ENCODE measurements at places on chromosomes 4 and X. TPM values are rescaled to one million over a fixed set of nuclear protein-coding genes. Genes with fewer than 3 reads are reported as not detected.

The OCRL gene
- total RNA-seq, result 3.1 TPM

The HSFX1 gene
- 0.77 TPM for total RNA-seq

DNA sequence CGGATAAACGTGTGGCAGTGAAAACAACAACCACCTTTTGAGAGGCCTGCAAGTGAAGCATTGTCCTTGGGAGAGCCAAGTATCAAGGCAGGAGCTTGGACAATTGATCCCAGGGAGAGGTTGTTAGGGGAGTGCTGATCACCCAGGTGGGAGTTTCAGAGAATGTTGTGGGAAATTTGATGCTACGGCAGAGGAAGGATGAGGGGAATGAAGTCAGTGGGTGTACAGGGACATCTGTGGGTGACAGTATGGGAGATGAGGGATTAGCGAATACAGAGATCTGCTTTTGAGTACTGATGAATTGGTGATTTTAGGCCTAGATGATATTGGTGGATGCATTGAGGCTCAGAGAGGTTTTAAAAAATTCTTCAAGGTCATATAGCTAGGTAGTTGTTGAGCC lies 4.3 kb downstream of the GNL3L start:
- peaks cover 7% of the 10 kb centered on the region for H3K36me3 ChIP-seq
- peaks cover 34% of the 10 kb centered on the region for H3K4me1 ChIP-seq
- no peak for DNase-seq
- H3K27me3 ChIP-seq, result no peaks in the 10 kb centered on the region

GRCh38 chrX:107718156-107718621 lies 57.4 kb downstream of the TSC22D3 start:
- H3K4me1 ChIP-seq, result peaks cover 39% of the 10 kb centered on the region
- peak overlapping the region; percentile 99 for H3K27ac ChIP-seq
- H3K27me3 ChIP-seq, result no peaks in the 10 kb centered on the region
- peak; percentile 49 for DNase-seq

- no peak for DNase-seq
- H3K27me3 ChIP-seq, result no peaks in the 10 kb centered on the region
- H3K27ac ChIP-seq, result no peak overlapping the region
- H3K4me1 ChIP-seq, result no peaks in the 10 kb centered on the region
- H3K4me3 ChIP-seq, result no peak overlapping the region
These were observed 53.6 kb downstream of the LAS1L start for GRCh38 chrX:65480960-65481359.

- H3K36me3 ChIP-seq, result no peaks in the 10 kb centered on the region
- H3K4me3 ChIP-seq, result no peak overlapping the region
- DNase-seq, result no peak
- no peaks in the 10 kb centered on the region for H3K4me1 ChIP-seq
These were observed 738.3 kb upstream of the FRG1 start for GRCh38 chr4:189202182-189202868.

DNA sequence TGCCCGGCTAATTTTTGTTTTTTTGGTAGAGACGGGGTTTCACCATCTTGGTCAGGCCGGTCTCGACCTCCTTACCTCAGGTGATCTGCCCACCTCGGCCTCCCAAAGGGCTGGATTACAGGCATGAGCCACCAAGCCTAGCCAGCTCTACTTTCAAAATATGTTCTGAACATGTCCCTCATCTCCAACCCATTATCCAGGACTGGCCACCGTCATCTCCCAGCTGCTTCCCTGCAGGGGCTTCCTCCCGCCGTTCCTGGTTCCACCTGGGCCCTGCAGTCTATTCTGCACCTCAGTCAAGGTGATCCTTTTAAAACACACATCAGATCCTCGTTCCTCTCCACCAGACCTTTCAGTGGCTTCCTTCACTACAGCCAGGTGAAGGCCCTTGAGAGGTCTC lies 80.9 kb upstream of the NKX1-1 start:
- no peaks in the 10 kb centered on the region for H3K4me1 ChIP-seq
- H3K4me3 ChIP-seq, result no peak overlapping the region
- H3K27ac ChIP-seq, result no peak overlapping the region
- H3K27me3 ChIP-seq, result no peaks in the 10 kb centered on the region
- no peaks in the 10 kb centered on the region for H3K36me3 ChIP-seq

The RENBP gene
- 23.5 TPM for total RNA-seq

The NWD2 gene
- total RNA-seq, result not detected

The CACNA1F gene
- 1.6 TPM for total RNA-seq

- no peak for DNase-seq
- H3K36me3 ChIP-seq, result no peaks in the 10 kb centered on the region
- no peak overlapping the region for H3K4me3 ChIP-seq
- H3K4me1 ChIP-seq, result no peaks in the 10 kb centered on the region
- H3K27ac ChIP-seq, result no peak overlapping the region
These were observed 738.0 kb upstream of the AADAT start for GRCh38 chr4:170827562-170828274.

GRCh38 chr4:155807021-155807420 lies 48.2 kb downstream of the GUCY1B1 start:
- DNase-seq, result no peak
- no peaks in the 10 kb centered on the region for H3K36me3 ChIP-seq
- H3K4me3 ChIP-seq, result no peak overlapping the region
- H3K27ac ChIP-seq, result no peak overlapping the region

GRCh38 chrX:72526534-72527508 lies 45.8 kb downstream of the HDAC8 start:
- H3K4me1 ChIP-seq, result no peaks in the 10 kb centered on the region
- H3K4me3 ChIP-seq, result no peak overlapping the region
- H3K36me3 ChIP-seq, result no peaks in the 10 kb centered on the region
- peak; percentile 2 for DNase-seq

DNA sequence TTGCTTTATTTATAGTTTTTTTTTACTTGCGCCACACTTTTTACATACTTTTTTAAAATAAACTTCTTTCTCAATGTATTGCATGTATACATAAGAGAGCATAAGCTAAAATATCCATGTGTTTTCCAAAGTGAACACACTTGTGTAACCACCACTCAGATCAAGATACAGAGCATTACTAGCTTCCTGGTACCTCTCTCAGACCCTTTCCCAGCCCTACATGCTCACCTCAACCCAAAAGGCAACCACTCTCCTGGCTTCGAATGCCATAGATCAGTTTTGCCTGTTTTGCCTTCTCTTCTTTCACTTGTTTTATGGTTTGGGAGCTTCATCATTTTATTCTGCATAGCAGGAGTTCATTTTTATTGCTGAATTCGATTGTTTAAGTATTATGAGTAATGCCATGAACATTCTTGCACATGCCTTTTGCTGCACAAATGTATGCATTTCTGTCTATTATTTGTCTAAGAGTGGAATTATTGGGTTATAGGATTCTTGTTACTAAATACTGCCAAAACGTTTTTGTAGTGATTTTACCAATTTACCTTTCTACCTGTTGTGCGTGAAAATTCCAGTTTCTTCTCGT lies 45.9 kb upstream of the NUDT6 start:
- no peaks in the 10 kb centered on the region for H3K4me1 ChIP-seq
- no peak for DNase-seq
- no peak overlapping the region for H3K27ac ChIP-seq
- no peaks in the 10 kb centered on the region for H3K36me3 ChIP-seq

GRCh38 chr4:118173956-118174725 lies 139.9 kb downstream of the NDST3 start:
- no peak overlapping the region for H3K27ac ChIP-seq
- H3K4me1 ChIP-seq, result no peaks in the 10 kb centered on the region
- no peak overlapping the region for H3K4me3 ChIP-seq

DNA sequence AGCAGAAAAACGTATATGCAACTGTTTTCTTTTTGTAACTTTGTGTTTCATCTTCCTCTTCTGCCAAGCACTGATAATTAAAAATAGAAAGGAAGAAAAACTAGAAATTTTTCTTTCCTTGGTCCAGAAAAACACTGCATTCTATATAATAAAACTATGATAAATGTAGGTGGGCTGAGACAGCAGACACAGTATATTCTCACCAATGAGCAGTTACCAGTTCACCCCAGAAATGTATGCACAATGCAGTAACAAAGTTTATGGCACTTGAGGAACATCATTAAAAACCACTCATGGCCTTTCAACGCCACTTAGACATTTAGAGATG lies 79.4 kb downstream of the FAT1 start:
- H3K4me3 ChIP-seq, result no peak overlapping the region
- H3K4me1 ChIP-seq, result no peaks in the 10 kb centered on the region
- no peak overlapping the region for H3K27ac ChIP-seq
- no peaks in the 10 kb centered on the region for H3K36me3 ChIP-seq
- no peak for DNase-seq
- no peaks in the 10 kb centered on the region for H3K27me3 ChIP-seq

GRCh38 chr4:99390055-99390454 lies 37.5 kb upstream of the ADH1C start:
- DNase-seq, result no peak
- H3K4me3 ChIP-seq, result no peak overlapping the region
- H3K27ac ChIP-seq, result no peak overlapping the region
- H3K4me1 ChIP-seq, result no peaks in the 10 kb centered on the region
- H3K36me3 ChIP-seq, result no peaks in the 10 kb centered on the region
- no peaks in the 10 kb centered on the region for H3K27me3 ChIP-seq

- no peak overlapping the region for H3K4me3 ChIP-seq
- no peak for DNase-seq
- no peaks in the 10 kb centered on the region for H3K27me3 ChIP-seq
- H3K36me3 ChIP-seq, result no peaks in the 10 kb centered on the region
These were observed 53.7 kb downstream of the UPRT start for GRCh38 chrX:75327607-75328006.

GRCh38 chr4:40976343-40976742 lies 226.6 kb downstream of the NSUN7 start:
- H3K4me1 ChIP-seq, result no peaks in the 10 kb centered on the region
- H3K4me3 ChIP-seq, result no peak overlapping the region
- no peak for DNase-seq
- no peak overlapping the region for H3K27ac ChIP-seq

- H3K4me3 ChIP-seq, result no peak overlapping the region
- no peak overlapping the region for H3K27ac ChIP-seq
- H3K36me3 ChIP-seq, result peaks cover 50% of the 10 kb centered on the region
- no peaks in the 10 kb centered on the region for H3K4me1 ChIP-seq
- H3K27me3 ChIP-seq, result no peaks in the 10 kb centered on the region
- no peak for DNase-seq
These were observed 24.4 kb downstream of the AIMP1 start for GRCh38 chr4:106340774-106341173.

DNA sequence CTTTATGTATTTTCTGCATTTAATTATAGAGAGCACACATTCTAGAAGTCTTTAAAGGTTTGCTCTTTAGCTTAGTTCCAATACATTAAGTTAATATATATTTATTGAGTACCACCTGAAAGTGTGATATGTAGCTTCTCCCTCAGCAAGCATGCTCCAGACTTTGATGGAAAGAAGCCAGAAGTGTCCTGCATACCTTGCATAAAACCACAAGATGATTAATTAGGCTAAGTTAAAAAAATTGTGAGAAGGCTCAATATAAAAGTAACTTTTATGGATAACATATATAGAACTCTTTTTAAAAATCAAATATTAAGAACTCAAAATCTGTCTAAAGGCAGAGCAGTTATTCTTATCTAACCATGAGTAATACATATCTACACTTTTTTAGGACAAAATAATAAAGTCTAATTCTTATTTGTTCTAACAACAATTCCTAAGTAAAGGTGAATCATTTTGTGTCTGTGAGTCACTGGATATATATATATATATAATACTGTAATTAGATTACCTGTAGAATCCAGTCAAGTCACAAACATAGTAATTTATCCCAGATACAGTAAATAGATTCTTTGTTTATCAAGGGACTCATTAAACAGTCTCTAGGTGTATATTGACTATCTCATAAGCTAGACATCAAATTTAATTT lies 51.2 kb downstream of the INTS12 start:
- no peaks in the 10 kb centered on the region for H3K4me1 ChIP-seq
- H3K36me3 ChIP-seq, result no peaks in the 10 kb centered on the region
- H3K27me3 ChIP-seq, result no peaks in the 10 kb centered on the region
- no peak overlapping the region for H3K27ac ChIP-seq
- DNase-seq, result no peak
- no peak overlapping the region for H3K4me3 ChIP-seq

- H3K4me1 ChIP-seq, result no peaks in the 10 kb centered on the region
- H3K27ac ChIP-seq, result no peak overlapping the region
- DNase-seq, result no peak
- H3K27me3 ChIP-seq, result no peaks in the 10 kb centered on the region
- H3K36me3 ChIP-seq, result no peaks in the 10 kb centered on the region
- no peak overlapping the region for H3K4me3 ChIP-seq
These were observed 16.7 kb upstream of the AREG start for GRCh38 chr4:74428276-74428675.

- H3K27ac ChIP-seq, result no peak overlapping the region
- no peaks in the 10 kb centered on the region for H3K36me3 ChIP-seq
- no peaks in the 10 kb centered on the region for H3K27me3 ChIP-seq
- no peak overlapping the region for H3K4me3 ChIP-seq
- DNase-seq, result no peak
- H3K4me1 ChIP-seq, result no peaks in the 10 kb centered on the region
These were observed 23.5 kb upstream of the PAPSS1 start for GRCh38 chr4:107743532-107743931.

DNA sequence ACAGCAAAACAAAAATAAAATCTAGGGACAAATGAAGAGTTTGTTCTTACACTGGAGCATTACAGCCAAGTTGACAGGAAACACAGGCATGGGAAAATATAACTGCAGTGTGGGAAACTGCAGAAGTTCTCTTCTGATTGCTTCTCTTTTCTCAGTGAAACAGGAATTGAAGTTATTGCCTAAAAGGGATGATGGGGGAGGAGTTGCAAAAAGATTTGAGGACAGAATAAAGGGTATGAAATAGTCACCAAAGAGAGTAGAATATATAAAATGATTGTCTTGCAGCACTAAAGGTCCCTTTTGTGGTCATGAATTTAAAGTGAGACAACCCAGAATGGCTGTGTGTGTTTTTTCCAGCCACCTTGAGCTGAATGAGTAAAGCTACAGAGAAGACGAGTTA lies 103.7 kb downstream of the JADE1 start:
- H3K36me3 ChIP-seq, result no peaks in the 10 kb centered on the region
- H3K27ac ChIP-seq, result no peak overlapping the region
- no peak overlapping the region for H3K4me3 ChIP-seq
- DNase-seq, result no peak
- peaks cover 5% of the 10 kb centered on the region for H3K4me1 ChIP-seq

DNA sequence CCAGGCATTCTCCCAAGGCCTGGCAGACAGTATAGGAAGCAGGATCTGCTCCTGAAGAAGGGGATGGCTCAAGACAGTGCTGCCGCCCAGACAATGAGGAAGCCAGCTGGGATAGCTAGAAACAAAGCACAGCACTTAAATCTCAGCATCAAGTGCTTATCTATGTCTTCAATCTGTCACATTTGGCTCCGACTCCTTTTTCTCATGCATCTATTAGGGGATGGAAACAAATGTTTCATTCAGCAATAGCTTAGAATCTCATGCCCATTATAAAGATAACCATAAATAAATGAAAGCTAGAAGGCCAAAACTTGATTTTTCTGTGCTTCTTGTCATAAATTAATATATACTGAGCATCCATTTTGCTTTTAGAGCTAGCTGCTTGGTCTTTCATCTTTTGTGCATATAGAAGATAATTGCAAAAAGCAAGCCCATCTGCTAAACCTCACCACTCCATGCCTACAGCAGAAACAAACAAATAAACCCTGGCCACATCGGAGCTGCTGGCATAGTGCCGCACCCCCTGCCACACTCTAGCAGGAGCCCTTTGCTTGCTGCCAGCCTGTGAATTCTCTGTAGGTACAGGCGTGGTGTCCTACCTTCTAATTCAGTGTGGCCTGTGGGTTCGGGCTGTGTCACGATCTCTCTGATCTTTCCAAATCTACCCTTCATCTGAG lies 75.9 kb downstream of the AASDH start:
- H3K36me3 ChIP-seq, result no peaks in the 10 kb centered on the region
- H3K4me1 ChIP-seq, result no peaks in the 10 kb centered on the region
- no peaks in the 10 kb centered on the region for H3K27me3 ChIP-seq
- H3K4me3 ChIP-seq, result no peak overlapping the region
- no peak for DNase-seq

The CXCL8 gene
- 1.4 TPM for total RNA-seq

Measured in T-cell (primary cell).